Vagina (tissue), 2 donors: ENCODE measurements at places on chromosomes 1 and 21. TPM values are rescaled to one million over a fixed set of nuclear protein-coding genes. Genes with fewer than 3 reads are reported as not detected.

- peak overlapping the region; percentile 56 for H3K27ac ChIP-seq
- no peak for DNase-seq
- peaks cover 15% of the 10 kb centered on the region for H3K4me1 ChIP-seq
- no peaks in the 10 kb centered on the region for H3K36me3 ChIP-seq
These were observed 7.6 kb upstream of the IL22RA1 start for GRCh38 chr1:24150234-24151174.

- H3K36me3 ChIP-seq, result no peaks in the 10 kb centered on the region
- H3K27me3 ChIP-seq, result no peaks in the 10 kb centered on the region
- peaks cover 9% of the 10 kb centered on the region for H3K4me1 ChIP-seq
- DNase-seq, result no peak
- H3K4me3 ChIP-seq, result no peak overlapping the region
- H3K27ac ChIP-seq, result no peak overlapping the region
These were observed 4.3 kb downstream of the CAMK1G start for GRCh38 chr1:209587789-209588188.

DNA sequence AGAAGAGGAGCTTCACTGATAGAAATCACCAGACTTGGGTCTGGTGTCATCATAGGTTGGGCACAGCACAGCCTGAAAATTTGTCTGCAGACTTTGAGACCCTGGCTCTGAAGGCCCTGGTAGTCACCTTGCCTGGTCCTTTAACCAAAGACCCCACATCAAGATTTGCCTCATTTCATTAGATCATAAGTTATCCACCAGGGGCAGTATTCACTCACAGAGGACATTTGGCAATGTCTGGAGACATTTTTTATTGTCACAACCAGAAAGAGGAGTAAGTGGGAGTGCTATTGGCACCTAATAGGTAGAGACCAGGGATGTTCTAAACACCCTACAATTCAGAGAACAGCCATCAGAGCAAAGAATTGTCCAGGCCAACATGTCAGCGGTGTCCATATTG is 22.1 kb upstream of the PAX7 start:
- no peak overlapping the region for H3K4me3 ChIP-seq
- H3K27me3 ChIP-seq, result no peaks in the 10 kb centered on the region
- H3K27ac ChIP-seq, result no peak overlapping the region
- DNase-seq, result no peak
- H3K36me3 ChIP-seq, result no peaks in the 10 kb centered on the region

DNA sequence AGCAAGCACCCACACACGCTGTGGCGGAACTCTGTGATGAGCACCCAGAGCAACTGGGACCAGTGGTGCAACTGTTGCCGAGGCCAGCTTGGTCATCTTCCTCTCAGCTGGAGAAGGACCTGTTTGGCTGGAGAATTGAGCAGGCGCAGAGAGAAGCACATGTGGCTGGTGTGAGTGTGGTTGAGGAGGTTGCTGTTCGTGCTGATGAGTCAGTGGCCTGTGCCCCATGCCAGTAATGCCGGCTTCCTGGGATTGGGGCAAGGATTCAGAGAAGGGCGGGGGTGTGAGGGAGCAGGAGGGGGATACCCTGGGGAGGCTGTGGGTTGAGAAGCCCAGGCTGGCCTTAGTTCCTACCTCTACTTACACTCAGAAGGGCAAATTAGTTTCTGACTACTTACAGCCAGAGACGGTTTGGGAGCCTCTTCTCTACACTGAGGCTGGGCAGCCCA is 57.5 kb upstream of the EPS8L3 start:
- H3K4me1 ChIP-seq, result peaks cover 52% of the 10 kb centered on the region
- no peaks in the 10 kb centered on the region for H3K36me3 ChIP-seq
- peak; percentile 96 for DNase-seq
- H3K4me3 ChIP-seq, result no peak overlapping the region
- H3K27ac ChIP-seq, result peak overlapping the region; percentile 76

- no peaks in the 10 kb centered on the region for H3K36me3 ChIP-seq
- no peaks in the 10 kb centered on the region for H3K4me1 ChIP-seq
- no peak overlapping the region for H3K4me3 ChIP-seq
- no peak overlapping the region for H3K27ac ChIP-seq
These were observed 300.4 kb upstream of the ZP4 start for GRCh38 chr1:238191170-238191569.

DNA sequence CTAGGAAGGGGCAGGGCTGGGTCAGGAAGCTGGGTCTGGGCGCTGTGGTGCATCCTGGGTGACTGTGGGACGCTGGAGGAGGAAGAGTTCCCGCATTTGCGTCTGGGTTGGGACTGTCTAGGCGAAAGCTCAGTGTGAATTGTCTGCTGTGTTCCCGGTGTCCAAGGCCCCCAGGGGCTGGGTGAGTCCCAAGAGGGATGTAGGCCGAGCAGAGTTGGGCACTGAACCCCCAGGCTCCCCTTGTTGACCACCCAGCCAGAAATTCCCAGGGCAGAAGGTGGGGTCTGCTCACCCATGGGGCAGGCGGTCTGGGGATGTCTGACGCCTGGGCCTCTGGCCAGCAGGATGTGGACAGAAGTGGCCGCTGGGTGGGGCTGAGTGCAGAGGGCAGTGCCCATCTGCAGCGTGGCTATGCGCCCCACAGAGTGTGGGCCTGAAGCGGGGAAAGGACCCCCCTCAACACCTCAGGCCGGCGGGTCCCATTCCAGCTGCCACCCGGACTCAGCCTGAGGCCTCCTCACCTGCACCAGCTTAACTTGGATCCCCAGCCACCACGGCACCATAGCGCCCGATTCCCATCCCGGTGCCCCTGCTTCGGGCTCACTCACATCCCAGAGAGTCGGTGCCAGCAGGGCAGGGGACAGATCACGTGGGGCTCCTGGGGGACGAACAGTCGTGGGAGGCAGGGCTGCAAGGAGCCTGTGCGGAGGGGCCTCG is 37.0 kb upstream of the POFUT2 start:
- no peak overlapping the region for H3K27ac ChIP-seq
- no peak overlapping the region for H3K4me3 ChIP-seq
- H3K4me1 ChIP-seq, result peaks cover 58% of the 10 kb centered on the region
- DNase-seq, result no peak
- no peaks in the 10 kb centered on the region for H3K27me3 ChIP-seq

GRCh38 chr21:28953247-28953646 is 39.4 kb downstream of the LTN1 start:
- H3K27me3 ChIP-seq, result no peaks in the 10 kb centered on the region
- peaks cover 65% of the 10 kb centered on the region for H3K36me3 ChIP-seq
- no peak overlapping the region for H3K27ac ChIP-seq
- H3K4me3 ChIP-seq, result no peak overlapping the region
- H3K4me1 ChIP-seq, result no peaks in the 10 kb centered on the region

DNA sequence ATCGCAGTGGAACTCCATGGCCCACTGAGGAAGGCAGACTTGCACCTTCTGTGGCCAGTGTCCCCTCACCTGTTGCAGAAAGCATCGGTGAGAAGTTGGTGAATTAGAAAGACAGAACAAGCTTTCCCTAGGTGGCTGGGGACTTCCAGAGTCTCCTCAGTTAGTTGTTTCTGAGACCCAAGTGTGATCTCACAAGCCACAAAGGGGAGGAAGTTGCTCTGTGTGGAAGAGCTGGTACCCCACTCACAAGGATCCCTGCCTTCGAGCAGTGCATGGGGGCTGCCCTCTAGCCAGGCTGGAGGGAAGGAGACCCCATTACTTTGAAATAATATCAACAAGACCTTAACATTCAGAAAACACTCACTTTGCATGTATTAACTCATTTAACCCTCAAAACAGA is 2.1 kb downstream of the PRELP start:
- H3K4me1 ChIP-seq, result peaks cover 47% of the 10 kb centered on the region
- H3K27ac ChIP-seq, result peak overlapping the region; percentile 93
- H3K4me3 ChIP-seq, result peak overlapping the region; percentile 48
- no peaks in the 10 kb centered on the region for H3K36me3 ChIP-seq

DNA sequence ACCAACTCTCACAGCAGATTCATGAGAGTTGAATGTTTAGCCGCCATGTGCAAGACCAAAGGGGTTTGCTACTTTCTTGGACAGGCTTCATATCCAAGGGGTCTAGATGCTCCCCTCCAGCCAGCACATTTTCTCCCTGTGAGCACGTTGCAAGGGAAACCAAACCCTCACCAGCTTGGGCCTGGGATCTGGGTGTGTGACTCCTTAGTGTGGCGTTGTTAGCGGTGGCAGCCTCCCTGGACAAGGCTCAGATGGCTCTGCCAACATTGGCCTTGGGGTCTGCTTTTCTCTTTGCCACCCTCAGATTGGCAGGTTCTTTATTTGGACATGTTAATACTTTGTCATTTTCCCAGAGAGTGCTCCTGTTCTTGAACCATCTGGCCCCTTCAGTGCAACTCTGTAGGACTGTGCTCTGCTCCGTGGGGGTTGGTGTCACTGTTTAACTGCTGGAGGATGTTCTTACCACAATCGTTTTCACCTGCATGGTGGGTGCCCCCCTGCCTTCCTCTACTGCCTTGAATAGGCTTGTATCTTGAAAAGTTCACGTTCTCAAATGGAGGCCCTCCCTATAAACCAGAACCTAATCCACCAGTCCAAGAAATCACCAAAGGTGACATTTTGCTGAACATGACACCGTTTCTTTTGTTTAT is 13.4 kb downstream of the ABCG1 start:
- DNase-seq, result no peak
- H3K36me3 ChIP-seq, result no peaks in the 10 kb centered on the region
- H3K27me3 ChIP-seq, result no peaks in the 10 kb centered on the region
- no peak overlapping the region for H3K27ac ChIP-seq
- H3K4me1 ChIP-seq, result peaks cover 76% of the 10 kb centered on the region

GRCh38 chr1:118842452-118843201 is 145.5 kb downstream of the TBX15 start:
- no peak for DNase-seq
- H3K36me3 ChIP-seq, result no peaks in the 10 kb centered on the region
- no peak overlapping the region for H3K27ac ChIP-seq

DNA sequence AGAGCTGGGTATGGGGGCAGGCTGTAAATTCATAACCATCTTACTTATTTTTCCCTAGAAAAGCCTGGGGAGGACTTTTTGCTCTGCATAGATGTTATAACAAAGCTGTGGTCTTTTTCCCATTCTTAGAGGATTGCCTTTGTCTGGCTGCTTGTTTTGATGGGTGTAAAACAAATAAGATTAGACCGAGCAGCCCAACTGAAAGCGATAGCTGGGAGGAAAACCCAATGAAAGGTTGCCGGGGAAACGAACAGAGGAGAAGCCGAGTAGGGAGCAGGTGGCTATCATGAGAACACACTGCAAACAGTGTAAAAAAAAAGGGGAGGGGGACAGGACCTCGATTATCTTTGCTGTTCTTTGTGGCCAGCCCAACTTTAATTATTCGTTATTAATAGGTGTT is 1.9 kb downstream of the ELAVL4 start:
- no peaks in the 10 kb centered on the region for H3K27me3 ChIP-seq
- no peak for DNase-seq
- H3K36me3 ChIP-seq, result no peaks in the 10 kb centered on the region

DNA sequence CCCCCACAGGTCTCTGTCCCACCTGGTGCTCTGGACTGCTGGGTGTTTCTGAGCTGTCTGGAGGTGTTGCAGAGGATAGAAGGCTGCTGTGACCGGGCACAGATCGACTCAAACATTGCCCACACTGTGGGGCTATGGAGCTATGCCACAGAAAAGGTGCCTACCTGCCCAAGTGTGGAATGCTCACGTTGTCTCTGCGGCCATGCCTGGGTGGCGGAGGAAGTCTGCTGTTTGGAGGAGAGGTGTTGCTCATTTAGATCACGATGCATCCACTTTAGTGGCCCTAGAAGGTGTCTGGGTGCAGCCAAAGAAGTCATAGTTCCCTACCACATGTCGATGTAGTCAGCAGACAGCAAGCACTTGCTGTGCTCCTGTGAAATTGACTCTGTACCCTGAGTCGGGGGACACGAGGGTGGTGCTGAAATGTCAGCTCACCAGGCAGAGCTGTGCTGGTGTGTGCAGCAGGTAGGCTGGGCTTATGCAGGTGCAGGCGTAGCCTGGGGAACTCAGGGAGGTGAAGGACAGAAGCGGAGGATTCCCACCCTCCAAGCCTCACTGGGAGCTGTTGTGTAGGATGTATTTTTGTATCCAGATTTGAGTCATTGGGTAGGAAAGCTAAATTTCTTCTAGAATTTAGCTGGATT is 32.8 kb upstream of the PWP2 start:
- no peak overlapping the region for H3K4me3 ChIP-seq
- peaks cover 46% of the 10 kb centered on the region for H3K36me3 ChIP-seq
- no peaks in the 10 kb centered on the region for H3K4me1 ChIP-seq
- no peak overlapping the region for H3K27ac ChIP-seq

DNA sequence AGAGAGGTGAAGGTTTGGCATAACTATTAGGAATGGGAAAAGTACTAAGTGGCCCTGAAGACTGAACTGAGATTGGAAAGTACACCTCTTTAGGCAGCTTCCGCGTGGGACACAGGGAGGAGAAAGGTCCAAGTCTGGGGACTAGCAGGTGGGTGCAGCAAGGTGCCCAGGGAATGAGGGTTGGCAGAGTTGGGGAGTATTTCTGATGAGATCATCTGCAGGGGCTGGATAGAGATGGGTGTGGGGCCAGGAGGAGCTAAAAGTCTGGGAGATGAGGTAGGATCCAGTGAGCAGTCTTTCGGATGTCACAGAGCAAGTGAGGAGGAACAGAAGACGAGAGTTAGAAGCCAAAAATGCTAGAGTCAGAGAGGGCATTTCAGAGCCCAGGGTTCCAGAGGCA is 36.1 kb downstream of the CDCA8 start:
- H3K27ac ChIP-seq, result no peak overlapping the region
- no peaks in the 10 kb centered on the region for H3K4me1 ChIP-seq
- no peak for DNase-seq
- no peak overlapping the region for H3K4me3 ChIP-seq

GRCh38 chr21:31611445-31611844 is 48.0 kb upstream of the SOD1 start:
- H3K27me3 ChIP-seq, result no peaks in the 10 kb centered on the region
- H3K27ac ChIP-seq, result no peak overlapping the region
- H3K36me3 ChIP-seq, result no peaks in the 10 kb centered on the region
- no peak overlapping the region for H3K4me3 ChIP-seq

DNA sequence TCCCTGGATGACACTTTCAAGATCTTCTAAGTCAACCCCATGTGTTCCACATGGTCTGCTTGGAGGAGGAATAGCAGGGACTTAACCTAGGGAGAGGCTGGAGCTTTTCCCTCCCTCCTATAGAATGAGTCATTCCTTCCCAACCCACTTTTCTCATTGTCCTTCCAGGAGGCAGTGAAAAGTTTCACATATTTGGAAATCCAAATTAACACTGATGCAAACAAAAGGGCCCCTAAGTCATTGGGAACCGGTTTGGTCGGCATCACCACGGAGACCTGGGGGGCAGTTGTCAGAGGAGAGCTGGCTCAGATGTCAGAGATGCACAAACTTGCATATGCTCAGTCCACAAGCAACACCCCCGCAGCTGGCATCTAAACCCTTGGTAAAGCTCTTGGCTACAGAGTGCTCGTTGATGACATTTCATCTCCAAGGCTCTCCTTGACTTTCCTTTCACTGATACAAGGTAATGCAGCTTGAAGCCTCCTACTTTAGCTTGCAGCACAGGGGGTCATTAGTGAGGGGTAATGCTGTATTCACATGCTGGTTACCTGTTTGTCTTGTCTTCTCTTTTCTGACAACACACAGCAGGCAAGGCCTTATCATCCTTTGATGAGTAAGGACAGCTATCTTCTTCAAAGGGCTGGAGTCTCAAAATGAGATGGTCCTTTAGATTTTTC is 12.3 kb upstream of the LRRC8D start:
- no peaks in the 10 kb centered on the region for H3K27me3 ChIP-seq
- no peak overlapping the region for H3K4me3 ChIP-seq
- peaks cover 6% of the 10 kb centered on the region for H3K4me1 ChIP-seq
- H3K27ac ChIP-seq, result no peak overlapping the region

The AHCYL1 gene
- 75.6 TPM for total RNA-seq

The CRNN gene
- 349 TPM for total RNA-seq

The SPRR3 gene
- 1,163 TPM for total RNA-seq

The FYB2 gene
- not detected for total RNA-seq

The CELA2B gene
- total RNA-seq, result not detected

The PPIAL4G gene
- total RNA-seq, result not detected
